Epithelial cell of prostate (primary cell): ENCODE measurements at places on chromosomes 5 and 9.
A peak's percentile ranks its signal among the peaks of the same experiment; 100 is the strongest.

- DNase-seq: no peak
Measured at GRCh38 chr9:4042991-4043390, 256.9 kb downstream of the GLIS3 start.

- DNase-seq: peak; percentile 66
Measured at GRCh38 chr5:157611571-157612476, 36.2 kb upstream of the ADAM19 start.

DNA sequence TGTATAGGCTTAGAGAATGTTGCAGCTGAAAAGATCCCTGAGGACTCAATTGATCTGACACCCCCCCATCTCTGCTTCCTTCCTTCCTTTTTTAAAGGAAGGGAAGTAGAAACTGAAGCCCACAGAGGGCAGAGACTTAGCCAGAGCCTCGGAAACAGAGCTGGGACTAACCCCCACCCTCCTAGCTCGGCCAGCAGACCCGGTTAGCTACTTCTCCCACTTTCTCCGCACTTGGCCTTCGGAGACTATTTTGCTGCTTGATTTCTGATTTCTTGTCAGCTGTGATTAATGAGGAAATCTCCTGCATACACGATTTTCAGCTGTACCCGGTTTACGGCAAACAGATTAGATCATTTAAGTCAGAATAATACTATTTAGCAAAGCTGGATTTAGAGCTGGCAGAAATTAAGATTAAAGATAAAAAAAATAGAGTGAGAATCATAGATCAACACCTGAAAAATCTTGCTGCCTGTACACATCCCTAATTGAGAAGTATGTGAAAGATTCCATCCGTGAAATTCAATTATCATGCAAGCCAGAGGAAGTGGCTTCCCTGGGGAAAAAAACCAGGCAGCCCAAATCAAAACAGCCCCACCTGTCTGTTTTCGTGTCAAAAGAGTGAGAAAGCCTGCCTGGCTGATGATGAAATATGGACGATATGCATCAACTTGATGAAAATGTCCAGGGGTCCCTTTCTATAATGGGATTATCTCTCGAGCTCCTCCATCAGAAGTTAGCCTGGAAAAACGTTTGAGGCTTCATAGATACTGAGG, 159.5 kb upstream of the SHB start:
- no peak for DNase-seq

DNA sequence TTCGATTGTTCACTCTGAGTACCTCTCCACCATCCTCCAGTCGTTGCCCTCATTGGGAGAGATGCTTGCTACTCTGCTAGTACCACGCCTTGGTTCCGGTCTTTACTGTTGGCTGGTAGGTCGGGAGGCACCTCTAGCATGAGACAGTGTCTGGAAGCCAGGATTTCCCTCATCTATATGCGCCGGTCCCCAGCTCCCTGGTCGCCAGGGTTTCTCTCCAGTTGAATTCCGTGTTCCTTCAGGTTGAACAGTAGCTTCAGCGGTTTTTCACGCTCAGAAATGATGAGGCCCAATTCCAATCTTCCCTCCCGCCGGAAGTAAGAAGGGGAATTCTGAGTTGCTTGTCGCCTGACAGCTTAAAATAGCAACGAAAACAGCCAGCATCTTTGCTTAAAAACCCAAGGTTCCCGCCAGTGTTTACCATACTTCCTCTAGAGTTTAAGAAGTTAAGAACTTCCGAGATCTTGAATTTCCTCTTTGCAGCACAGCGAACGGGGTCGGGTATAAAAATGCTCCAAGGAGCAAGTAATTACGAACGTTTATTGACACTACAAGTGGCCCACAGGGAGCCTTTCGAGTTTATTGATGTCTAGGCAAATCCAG, 1.3 kb upstream of the ST8SIA4 start:
- no peak for DNase-seq

DNA sequence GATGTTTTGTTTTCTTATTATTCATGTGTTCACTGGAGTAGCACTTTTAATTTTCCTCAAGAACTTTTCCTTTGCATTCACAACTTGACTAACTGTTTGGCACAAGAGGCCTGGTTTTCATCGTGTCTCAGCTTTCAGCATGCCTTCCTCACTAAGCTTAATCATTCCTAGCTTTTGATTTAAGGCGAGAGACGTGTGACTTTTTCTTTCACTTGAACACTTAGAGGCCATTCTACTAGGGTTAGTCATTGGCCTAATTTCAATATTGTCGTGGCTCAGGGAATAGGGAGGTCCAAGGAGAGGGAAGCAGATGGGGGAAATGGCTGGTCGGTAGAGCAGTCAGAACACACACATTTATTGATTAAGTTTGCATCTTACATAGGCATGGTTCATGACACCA, 94.0 kb downstream of the ZNF462 start:
- no peak for DNase-seq
